ENCODE measurements at places on chromosomes 6 and 20.

DNA sequence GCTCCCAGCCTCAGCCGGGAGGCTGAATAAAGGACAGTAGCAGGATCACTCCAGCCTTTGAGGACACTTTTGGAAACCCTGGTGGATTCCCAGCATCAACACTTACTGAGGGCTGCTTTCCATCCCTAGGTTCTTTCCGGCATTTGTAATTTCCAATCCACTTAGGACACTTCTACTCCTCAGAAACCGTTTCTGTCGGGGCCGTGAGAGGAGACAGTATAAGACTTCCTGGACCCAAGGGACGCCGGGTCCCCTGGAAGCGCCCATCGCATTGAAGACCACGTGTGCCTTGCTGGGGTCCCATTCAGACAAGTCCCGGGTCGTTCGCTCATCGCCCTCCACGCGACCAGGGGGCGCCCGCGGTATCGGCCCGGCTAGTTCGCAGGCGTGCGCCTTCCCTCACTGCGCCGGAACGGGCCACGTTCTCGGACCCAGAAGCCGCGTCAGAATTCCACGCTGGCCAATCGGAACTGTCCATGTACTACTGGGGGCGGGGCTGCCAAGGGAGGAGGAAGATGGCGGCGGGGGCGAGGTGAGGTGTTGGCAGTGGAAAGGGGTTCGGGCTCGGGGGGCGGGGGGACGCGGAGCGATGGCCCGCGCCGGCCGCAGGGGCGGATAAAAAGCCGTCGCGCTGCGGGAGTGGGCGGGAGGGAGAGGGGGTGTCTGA is at the start of gene NUS1:
Gene NUS1, plus strand, starts transcription at position 479 of the 667 bp plus-strand sequence. CDS start 202 bp downstream, outside the sequence.
- DNase-seq: peak; percentile 99

- no peak for DNase-seq
Observed at GRCh38 chr20:58480551-58481336, 34.5 kb downstream of the APCDD1L start.

DNA sequence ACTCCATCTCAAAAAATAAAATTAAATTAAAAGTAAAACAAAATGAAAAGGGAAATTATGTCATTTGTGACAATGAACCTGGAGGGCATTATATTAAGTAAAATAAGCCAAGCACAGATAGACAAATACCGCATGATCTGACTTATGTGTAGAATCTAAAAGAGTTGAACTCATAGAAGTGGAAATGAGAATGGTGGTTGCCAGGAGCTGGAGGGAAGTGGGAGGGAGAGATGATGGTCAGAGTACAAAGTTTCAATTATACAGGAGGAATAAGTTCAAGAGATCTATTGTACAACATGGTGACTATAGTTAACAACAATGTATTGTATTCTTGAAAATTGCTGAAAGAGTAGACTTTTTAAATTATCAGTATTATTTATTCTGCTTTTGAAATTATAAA is 183.4 kb downstream of the ID4 start:
- no peak for DNase-seq

GRCh38 chr6:692356-692851 is 535 bp downstream of the EXOC2 start:
- peak; percentile 80 for DNase-seq

- peak; percentile 81 for DNase-seq
Observed at GRCh38 chr6:31572041-31572911, at the start of gene LTA. Gene LTA (plus strand): TSS chr6:31572289. CDS start chr6:31572743, 454 bp downstream.

DNA sequence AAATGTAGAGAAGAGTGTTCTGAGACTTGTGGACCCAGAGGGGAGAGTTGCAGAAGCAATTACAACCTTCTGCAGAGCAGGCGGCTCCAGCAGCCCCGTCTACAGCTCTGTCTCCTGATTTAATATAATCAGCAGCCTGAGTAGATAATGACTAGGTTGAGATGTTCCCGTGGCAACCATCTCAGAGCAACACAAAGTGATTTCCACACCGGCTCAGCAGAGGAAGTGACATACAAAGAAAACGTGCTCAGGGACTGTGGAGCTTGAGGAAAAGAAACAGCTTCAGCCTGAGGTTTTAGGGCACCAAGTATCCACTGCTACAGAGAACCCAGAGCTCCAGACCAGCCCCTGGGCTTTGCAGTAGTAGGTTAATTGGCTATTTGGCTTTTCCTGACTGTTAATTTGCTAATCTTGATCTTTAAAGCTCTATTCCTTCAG is 136.4 kb downstream of the MTFR2 start:
- DNase-seq: no peak

DNA sequence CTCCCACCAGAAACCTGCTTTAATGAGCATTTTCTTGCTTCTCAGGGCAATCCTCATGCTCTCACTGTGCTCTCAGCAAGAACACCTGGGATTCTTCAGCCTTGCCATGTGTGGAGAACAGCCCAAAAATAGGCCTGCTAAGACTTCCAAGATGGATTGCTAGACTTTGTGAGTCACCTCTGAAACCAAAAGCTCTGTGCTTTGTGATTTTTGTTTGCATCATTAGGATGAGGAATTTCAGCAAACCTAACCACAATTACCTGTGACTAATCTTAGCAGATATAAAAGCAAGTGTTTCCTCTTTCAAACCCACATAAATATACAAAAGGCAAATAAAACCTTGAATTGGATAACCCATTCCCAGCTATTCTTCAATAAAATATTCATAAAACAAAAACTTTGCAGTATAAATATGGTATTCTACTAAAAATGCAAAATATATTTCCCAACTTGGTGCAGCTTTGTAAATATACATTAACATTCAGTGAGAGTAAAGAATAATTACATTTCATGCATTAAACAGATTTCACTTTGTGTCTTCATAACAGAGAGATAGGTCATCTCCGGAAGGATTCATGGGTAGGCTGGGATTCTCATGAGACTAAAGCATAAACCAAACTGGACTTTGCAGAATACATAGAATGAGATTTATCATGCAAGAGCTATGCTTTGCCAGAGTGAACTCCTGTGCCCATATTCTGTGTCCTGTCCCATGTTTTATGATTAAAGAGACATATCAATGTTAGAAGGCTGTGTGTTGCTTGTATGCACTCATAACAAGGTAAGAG is 33.5 kb downstream of the TPBG start:
- no peak for DNase-seq

- DNase-seq: no peak
Observed at GRCh38 chr6:72403413-72403812, 218.5 kb upstream of the KCNQ5 start.

DNA sequence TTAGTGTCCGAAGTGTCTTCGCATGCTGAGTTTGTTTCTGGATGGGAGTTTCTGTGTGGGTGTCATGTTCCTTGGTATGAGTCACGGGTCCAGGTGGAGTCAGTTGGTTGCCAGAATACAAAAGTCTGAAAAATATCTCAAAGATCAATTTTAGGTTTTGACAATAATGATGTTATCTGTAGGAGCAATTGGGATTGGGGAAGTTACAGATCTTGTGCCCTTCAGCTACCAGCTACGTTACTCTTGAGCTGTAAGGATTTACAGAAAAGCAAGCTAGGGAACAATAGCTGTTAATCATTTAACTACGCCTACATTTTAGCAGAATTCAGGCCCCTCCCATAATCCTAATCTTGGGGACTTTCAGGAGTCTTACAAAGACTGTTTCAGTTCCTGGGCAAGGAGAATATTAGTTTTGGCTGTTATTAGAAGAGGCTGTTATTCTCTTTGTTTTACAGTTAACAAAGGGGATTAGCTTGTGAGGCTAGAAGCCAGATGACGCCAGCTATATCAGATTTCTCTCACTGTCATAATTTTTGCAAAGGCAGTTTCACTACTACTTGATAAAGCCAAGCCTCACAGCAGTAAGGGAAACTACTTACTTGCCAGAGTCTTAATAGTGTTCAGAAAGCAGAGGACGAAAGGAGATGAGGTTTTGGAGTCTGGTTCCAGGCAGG is 15.4 kb upstream of the SLC22A16 start:
- DNase-seq: no peak

DNA sequence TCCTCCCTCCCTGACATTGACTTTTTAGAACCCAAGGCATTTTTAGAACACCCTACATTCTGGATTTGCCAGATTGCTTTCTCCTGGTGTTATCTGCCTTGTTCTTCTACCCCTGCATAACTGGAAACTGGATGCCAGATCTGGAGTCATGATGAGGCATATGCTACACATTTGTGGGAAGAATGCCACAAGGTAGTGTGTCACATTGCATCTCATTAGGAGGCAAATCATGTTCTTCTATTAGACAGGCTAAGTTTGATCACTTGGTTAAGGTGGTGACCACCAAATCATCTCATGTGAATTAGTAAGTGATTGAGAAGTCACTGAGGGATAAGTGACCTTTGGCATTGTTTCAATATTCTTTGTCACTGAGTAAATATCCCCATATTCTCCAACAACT is 12.9 kb upstream of the NKX2-2 start:
- no peak for DNase-seq

DNA sequence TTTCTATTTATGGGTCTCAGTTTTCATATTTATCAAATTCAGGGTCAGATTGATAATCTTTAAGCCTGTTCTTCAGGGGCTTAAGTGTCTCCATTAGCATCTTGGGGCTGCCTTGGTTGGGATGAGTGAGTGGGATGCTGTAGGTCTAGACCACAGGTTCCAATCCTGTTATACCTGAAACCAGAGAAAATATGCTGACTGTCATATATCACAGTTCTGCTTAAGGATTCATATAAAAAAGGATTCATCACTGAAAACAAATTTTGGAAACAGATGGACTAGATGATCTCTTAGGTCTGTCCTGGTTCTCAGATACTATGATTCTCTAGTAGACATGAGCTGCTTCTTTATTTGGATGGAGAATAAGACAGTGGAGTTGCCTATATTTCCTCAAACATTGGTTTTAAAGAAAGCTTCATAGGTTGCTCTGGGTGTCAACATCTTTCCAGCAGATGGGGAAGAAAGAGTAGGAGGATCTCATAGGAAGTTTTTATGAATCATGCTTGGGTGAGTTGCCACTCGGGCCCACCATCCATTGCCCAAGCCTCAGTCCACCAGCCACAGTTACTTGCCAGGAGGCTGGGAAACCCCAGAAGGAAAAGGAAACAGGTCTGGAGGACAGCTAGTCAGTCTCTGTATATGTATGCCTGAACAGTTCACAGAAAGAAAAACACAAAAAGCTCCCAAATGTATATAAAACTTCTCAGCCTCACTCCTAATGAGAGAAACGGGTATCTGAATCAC is 42.9 kb upstream of the MAP7 start:
- DNase-seq: no peak

DNA sequence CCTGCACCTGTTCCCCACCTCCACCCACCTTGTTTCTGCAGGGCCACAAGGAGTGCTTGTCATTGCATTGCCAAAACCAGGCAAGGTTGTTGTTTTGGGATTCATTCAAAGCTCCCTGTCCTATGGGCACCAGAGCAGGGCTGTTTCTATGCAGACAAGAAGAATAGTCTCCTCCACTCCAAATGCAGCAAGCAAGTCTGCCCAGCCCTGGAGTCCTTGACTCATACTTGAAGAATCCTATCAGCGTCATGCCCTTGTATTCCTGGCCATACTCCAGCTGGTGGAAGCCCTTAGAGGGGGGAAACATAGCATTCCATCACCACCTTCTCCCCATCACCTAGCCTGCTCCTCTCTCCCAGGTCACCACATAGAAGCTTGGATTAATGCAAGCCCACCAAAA is 145.3 kb upstream of the ECI2 start:
- DNase-seq: no peak

- no peak for DNase-seq
Observed at GRCh38 chr6:34196833-34197195, 39.9 kb upstream of the HMGA1 start.

GRCh38 chr6:82072751-82073150 is 174.8 kb downstream of the IBTK start:
- no peak for DNase-seq

DNA sequence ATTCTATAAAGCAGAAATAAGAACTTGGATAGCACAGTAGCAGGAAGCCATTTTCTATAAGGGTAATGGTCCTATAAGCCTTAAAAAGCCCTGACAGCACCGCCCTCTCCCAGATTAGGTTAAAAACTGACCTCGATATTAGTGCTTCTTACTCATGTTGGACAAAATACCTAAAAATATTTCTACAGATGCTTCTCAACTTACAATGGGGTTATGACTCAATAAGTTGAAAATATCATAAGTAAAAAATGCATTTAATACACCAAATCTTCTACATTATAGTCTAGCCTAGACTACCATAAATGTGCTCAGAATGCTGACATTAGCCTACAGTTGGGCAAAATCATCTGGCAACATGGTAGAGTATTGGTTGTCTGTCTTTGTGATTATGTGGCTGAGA is 70.3 kb downstream of the SESN1 start:
- no peak for DNase-seq

DNA sequence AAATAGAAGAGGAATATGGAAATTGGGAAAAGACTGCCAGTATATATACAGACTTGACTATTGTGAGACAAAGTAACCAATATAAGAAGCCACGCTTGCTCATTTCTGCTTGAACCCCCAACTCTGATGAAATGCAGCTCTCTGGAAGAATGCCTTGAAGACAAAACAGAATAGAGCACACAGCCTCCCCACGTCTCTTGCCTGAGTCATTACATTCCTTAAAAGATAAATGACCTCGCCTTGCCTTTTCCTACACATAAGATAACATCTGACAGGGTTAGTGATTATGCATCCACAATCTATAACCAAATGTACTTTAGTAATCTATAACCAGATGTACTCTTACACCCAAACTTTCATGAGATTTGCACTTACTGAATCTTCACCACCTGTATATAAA is 141.1 kb upstream of the EEF1E1 start:
- DNase-seq: no peak

- DNase-seq: no peak
Observed at GRCh38 chr20:20241976-20242375, 125.9 kb upstream of the INSM1 start.

DNA sequence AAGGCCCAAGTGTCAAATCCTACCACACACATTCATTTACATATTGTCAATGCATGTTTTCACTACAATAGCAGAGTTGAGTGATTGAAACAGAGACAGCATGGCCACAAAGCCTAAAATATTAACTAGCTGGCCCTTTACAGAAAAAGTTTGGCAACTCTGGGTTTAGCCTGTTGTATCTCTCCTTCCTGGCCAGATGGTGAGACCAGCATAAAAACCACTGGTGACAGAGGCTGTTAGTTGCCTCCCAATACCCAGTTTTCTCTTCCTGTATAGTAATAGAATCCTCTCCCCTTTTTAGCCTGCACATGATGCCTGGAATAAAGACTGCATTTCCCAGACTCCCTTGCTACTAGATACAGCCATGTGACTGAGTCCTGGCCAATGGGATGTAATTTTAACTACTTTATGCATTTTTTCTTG is 100.0 kb upstream of the TAB2 start:
- no peak for DNase-seq

DNA sequence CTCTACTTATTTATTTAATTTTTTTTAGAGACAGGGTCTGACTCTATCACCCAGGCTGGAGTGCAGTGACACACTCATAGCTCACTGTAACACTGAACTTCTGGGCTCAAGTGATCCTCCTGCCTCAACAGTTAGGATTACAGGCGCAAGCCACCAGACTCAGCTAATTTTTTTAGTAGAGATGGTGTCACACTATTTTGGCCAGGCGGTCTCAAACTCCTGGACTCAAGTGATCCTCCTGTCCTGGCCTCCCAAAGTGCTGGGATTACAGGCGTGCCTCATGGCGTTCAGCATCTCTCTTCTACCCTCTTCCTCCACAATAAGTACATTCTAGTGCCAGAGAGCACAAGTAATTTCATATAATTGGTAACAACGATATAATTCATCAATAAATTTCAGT is 5.5 kb downstream of the SSR1 start:
- no peak for DNase-seq

- DNase-seq: no peak
Observed at GRCh38 chr20:52500157-52500556, 308.6 kb upstream of the ZFP64 start.
